Activated T-cell treated with anti-CD3 and anti-CD28 coated beads for 24 hours (primary cell): ENCODE measurements at places on chromosomes 16 and 17.

GRCh38 chr17:62807812-62808575 is at the start of gene MARCHF10:
MARCHF10 (minus strand) TSS chr17:62808314; CDS start chr17:62801735, 6,579 bp downstream.
- peak; percentile 6 for DNase-seq

DNA sequence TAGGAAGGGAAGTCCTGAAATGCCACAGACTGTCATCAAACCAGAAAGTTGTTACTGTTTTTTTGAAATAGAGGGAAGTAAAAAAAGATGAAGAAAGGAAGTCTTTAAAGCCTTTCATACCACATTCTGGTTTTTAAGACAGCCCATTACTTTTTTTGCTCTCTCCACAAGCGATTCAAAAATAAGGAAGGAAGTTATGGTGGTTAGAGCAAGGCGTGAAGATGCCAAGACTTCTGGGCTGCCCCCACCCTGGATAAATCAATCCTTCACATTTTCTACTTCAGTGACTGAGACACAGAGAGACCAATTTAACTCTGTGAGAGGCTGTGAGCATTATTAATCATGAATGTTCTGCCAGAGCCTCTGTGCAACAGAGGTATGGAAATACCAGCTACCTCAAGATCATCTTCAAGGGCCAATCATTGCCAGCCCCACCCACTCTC is 82.3 kb upstream of the BCAR1 start:
- DNase-seq = no peak

GRCh38 chr16:74868035-74868434 is 93.4 kb upstream of the FA2H start:
- no peak for DNase-seq

- DNase-seq = no peak
Observed at GRCh38 chr16:1757714-1758461, 13.5 kb downstream of the NME3 start.

DNA sequence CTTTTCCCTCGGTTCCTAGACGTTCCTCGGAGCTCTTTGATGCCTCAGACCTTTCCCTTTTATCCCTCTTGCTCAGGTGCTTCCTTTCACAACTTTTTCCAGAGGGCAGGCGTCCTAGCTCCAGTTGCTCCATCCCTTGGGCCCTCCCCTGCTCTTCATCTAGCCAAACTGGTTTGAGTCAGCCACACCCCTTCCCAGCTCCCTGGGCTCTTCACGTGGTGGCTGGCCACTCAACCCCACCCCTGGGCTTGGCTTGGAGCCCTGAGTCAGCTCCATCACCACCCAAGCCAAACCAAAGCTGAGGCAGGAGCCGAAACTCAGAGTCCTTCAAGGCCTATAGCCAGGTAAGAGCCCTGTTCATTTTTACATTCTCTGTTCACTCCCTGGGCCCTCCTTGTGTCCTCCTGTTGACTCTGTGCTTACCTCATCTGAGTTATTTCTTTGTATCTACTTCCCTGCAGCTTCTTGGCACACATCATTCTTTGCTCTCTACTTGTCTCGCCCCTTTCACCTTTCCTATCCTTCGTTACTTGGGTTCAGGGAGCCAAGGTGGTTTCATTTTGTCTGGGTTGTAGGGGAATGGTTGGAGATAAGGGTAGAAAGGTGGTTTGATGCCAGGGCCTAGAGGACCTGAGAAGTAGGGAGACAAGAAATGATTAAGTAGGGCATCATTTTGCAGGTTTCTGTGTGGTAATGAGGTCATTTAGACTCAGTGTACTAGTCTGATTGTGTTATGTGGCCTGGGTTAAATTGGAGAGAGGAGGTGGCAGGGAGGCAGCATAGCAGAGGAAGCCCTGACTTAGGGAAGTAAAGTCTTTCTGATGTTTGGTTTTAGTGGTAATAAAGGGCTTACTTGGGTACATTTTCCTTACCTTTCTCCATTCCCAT is 7.6 kb upstream of the PHKG2 start:
- DNase-seq = no peak

GRCh38 chr17:83100220-83100852 is 20.9 kb downstream of the METRNL start:
- DNase-seq = no peak
